ENCODE measurements at places on chromosomes 6 and 20. TPM values are rescaled to one million over a fixed set of nuclear protein-coding genes. Genes with fewer than 3 reads are reported as not detected.

GRCh38 chr6:34249469-34250261, 859 bp upstream of the SMIM29 start:
- no peaks in the 10 kb centered on the region for H3K27me3 ChIP-seq
- peak overlapping the region; percentile 94 for H3K27ac ChIP-seq
- no peak for DNase-seq
- H3K4me1 ChIP-seq: peaks cover 33% of the 10 kb centered on the region
- peak overlapping the region; percentile 92 for H3K4me3 ChIP-seq
- peaks cover 2% of the 10 kb centered on the region for H3K36me3 ChIP-seq

- no peaks in the 10 kb centered on the region for H3K4me1 ChIP-seq
- no peak overlapping the region for H3K27ac ChIP-seq
- H3K27me3 ChIP-seq: no peaks in the 10 kb centered on the region
Observed at GRCh38 chr20:7836076-7836475, 104.2 kb downstream of the HAO1 start.

- DNase-seq: peak; percentile 15
- peak overlapping the region; percentile 95 for H3K27ac ChIP-seq
- no peaks in the 10 kb centered on the region for H3K36me3 ChIP-seq
Observed at GRCh38 chr20:49701241-49701790, 12.4 kb downstream of the B4GALT5 start.

Gene MPIG6B
- total RNA-seq: not detected

Gene LY6G5C
- total RNA-seq: 5.0 TPM

Gene WDR27
- total RNA-seq: 37.0 TPM
